ENCODE measurements at places on chromosomes 7 and 10.
A peak's percentile ranks its signal among the peaks of the same experiment; 100 is the strongest.

DNA sequence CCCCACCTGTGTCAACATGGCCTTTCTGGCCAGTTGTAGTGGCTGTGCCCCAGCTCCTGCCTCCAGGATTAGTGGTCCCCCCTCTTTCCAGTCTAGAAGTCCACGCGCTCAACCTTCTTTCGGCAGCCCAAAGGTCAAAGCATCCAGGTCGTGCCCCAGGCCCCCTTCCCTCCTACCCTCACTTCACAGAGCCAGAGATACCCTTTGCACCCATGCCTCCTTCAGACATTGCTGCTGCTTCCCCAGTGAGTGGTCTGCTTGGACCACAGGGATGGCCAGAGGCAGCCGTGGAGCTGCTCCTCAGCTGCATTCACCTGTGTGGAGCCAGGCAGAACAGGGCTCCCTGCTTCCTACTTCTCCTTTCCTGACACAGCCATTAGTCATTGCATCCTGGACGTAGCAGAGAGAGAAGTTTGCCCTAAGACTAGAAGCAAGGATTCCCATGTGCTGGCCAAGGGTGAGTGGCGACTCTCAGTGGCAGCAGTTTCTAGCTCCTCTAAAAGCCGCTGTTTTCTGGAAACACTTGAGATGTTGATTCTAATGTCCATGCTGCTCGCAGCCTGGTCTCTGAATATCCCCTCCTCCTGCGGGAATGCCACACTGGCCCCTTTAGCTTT, 243.1 kb upstream of the SHH start:
- no peak for DNase-seq

DNA sequence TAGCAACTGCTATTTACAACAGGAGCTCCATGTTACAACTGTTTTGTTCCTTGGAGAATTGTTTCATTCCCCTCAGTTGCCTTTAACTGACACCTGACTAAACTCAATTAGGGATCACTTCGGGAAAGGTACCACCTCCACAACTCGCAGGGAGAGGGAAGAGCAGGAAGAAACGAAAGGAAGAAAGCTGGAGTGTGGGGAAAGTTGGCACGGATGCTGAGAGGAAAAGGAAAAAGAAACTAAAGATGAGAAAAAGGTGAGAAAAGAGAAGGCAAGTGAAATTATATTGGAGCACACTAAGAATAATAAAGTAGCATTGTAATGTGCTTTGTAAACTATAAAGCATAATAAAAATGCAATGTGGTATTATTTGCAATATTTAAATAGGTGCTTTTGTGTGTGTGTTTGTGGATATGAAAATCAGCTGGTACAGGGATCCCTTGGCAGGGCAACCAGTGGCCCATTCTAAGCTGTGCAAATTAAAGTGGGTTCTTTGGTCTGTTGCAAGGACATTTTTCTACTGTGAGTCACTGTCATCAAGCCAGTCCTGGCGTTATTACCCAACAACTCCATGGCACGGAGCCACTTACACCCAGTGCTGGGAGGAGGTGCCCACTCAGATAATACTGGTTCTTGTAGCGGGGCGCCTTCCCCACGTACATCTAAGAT, 45.9 kb downstream of the HIPK2 start:
- DNase-seq: peak; percentile 90

DNA sequence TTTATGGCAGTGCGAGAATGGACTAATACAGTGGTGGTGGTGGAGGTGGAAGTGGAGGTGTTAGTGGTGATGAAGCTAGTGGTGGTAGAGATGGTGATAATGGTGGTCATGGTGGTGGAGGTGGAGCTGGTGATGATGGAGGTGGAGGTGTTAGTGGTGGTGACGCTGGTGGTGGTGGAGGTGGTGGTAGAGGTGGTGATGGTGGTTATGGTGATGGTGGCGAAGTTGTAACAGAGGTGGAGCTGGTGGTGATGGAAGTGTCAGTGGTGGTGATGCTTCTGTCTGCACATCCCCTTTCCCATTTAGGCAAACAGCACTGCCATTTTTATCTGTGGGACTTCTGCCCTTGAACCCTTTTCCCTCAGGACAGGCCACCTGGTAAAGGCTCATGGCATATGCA, 7.4 kb upstream of the PTPRN2 start:
- no peak for DNase-seq

DNA sequence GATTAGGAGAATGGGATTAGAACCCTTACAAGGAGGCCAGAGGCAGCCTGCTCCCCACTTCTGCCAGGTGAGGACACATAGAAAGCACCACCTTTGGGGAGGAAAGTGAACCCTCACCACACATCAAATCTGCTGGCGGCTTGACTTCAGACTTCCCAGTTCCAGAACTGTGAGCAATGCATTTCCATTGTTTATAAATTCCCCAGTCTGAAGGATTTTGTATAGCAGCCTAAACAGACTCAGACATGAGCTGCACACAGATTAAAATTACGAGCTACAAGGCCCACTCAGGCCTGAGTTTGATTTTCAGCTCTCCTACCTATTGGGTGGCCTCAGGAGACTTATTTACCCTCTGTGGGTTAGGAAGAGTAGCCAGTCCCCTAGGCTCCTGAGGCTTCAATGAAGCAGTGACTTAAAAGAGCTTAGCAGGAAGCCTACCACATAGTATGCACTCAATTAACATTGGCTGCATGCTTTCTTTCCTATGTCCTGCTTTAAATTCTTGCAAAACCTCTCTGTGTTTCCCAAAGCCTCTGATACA, 350.7 kb upstream of the ZMIZ1 start:
- no peak for DNase-seq

DNA sequence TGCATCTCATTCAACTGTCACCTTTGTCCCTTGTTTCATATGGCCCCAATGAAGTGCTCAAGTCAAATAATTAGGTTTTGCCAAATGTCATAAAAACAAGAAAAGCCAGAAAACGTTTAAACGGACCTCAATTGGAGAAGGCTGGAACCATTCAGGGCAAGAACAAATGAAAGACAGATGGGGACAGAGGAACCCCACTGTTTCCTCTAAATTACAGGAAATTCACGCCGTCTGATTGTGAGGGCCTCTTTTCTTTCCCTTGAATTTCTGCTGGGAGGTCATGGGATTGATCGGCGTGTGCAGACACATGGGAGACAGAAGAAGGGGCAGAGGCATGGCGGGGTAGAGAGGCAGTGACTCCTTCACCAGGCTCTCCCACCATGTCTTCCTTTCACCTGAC, 656.4 kb downstream of the KCNMA1 start:
- DNase-seq: no peak
